Caki2 (cell line): ENCODE measurements at places on chromosomes 1 and 21. TPM values are rescaled to one million over a fixed set of nuclear protein-coding genes. Genes with fewer than 3 reads are reported as not detected.

ANXA9 gene
- 1.2 and 1.3 TPM in 2 replicates for total RNA-seq

DNA sequence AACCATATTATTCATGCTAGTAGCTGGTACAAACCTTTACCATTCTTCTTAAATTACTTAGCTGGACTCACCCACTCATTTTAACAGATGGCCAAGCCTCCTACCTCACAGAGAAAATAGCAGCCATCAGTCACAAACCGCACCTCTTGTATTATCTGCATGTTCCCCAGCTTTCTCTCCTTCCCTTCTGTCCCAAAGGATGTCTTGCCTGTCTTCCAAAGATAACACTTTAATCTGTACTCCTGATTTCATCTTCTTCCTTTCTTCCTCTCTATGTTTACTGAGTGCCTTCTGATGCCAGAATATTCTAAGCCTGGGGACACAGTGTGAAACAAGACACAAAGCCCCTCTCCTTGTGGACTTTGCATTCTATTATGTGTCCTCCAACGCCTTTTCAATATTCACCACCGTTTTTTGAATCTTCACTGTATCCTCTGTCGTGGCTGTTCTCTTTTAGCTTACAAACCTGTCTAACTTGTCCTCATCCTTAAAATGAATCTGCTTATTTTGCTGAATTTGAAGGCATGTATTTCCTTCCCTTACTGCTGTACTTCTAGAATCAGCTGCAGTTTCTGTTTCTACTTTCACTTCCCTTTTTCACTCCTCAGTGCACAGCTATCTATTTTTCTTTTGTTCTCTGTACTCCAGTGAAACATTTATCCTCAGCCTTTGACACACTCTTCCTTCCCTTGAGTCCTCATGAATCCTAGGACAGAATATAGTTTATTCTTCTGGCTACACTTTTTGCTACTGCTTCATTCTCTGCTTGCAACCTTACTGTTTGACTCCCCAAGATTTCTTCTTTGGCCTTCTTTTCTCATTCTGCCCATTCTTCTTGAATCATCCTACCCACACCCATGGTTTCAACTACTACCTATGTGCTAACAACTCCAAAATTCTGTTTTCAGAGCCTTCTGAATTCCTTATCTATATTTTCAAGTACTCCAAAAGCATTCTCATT lies 216.9 kb upstream of the SAMSN1 start:
- DNase-seq, result no peak

GRCh38 chr1:32337855-32338636 lies 2.0 kb upstream of the MARCKSL1 start:
- DNase-seq, result no peak

DNA sequence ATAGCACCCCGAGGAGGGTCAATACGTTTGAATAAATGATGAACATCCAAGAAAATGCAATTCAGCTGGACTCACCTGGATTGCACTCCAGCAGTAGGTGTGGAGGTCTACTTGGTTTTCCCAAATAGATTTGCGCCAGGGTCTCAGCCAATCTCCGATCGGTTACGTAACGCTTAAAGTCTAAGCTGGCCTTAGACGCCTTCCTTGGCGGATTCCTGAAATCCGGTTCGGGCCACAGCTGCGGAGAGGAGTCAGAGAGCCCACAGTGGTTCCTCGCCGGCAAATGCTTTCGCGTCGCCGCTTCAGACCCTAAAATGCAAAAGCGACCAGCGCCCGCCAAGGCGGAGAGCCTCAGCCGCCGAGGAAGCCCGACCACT lies 322 bp downstream of the TFB2M start:
- DNase-seq, result no peak

STPG1 gene
- total RNA-seq, result 7.7 and 9.3 TPM in 2 replicates

DNA sequence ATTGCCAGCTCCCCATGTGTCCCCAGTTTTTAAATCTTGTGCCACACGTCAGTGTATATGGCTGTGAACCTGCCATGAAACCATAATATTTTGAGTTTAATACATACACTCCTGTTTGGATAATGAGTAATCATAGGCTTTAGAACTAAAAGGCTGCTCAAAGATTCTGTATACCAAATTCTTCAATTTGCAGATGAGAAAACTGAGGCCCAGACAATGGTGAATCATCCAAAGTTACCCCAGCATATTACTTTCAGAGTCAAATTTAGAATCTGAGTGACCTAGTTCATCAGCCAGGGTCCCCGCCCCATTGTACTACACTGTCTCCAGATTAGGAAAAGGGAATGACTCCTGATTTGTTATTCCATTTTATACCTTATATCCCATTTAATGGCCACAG lies 224.6 kb downstream of the FGGY start:
- no peak for DNase-seq

SPRR2A gene
- total RNA-seq, result not detected in 2 replicates

- DNase-seq, result no peak
Measured at GRCh38 chr21:45261093-45261492, 26.6 kb downstream of the POFUT2 start.

DNA sequence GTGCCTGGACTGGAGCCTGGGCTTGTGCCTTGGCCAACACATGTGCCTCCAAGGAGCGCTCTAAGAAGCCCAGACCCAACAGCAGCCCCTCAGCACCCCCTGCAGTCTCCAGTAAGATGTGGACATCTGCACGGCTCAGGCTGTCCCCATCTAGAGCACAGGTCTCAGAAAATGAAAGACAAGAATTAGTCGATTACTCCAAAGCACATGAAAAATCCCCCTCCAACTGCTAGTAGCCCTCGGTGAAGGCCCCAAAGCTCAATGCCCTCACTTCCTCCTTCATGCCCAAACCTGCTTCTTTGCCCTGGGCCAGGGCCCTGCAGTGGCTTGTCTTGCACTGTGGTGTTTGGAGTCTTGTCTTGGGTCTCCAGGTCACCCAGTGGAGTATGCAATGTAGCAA lies 21.9 kb upstream of the ERO1B start:
- DNase-seq, result no peak

FCMR gene
- not detected in 2 replicates for total RNA-seq

- DNase-seq, result peak; percentile 58
Measured at GRCh38 chr1:183039985-183040447, 16.8 kb downstream of the LAMC1 start.

DNA sequence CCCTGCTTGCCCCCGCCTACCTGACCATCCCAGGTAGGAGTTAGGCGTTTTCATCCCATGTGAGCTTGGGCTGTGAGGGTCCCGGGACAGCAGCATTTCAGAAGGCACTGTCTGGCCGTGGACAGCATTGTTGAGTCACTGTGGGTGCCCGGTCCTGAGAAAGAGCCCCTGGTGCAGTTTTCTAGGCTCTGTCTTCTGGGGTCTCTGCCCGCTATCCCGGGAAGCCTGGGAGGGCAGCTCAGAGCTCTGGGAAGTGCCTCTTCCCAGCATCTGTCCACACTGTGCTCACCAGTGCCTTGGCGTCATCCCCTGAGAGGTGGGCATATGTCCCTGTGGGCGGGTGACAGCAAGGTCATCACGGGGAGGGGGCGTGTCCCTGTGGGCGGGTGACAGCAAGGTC lies 11.4 kb upstream of the ZNF669 start:
- no peak for DNase-seq

DNA sequence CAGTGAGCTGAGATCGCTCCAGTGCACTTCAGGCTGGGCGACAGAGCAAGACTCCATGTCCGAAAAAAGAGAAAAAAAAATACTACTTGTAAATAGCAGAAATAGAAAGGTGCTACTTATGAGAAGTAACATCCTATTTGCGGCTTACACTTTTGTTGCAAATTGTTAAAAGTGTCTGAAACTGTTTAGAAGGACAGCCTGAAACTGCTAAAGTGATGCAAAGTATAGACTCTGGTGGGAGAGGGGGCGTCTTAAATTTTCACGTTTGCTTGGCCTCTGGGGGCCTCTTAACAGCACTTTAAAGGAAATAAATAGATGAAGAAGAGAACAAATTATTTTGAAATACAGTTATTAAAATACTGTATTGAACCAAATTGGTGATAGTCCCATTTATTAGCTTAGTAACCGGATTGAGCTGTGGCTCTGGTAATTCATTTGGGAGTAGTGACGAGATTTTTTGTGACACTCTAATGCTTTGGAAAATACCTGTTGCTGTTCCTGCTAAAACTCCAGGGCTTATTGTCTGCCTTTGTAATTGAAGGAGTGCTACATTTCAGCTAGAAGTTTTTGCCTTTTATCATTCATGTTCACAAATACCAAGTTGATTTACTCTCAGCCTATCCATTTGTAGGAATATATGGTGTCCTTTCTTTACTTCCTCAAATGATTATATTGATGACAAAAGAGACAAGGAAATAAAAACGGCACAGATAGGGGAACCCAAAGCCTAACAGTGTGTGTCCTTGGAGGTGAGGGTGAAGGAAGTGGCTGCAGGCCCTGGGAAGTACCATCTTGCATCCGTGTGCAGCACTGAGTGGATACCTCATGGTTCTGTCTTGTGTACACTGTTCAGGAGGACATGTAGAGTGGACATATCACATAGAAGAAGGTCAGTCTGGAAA lies 6.2 kb downstream of the PKNOX1 start:
- no peak for DNase-seq

DNA sequence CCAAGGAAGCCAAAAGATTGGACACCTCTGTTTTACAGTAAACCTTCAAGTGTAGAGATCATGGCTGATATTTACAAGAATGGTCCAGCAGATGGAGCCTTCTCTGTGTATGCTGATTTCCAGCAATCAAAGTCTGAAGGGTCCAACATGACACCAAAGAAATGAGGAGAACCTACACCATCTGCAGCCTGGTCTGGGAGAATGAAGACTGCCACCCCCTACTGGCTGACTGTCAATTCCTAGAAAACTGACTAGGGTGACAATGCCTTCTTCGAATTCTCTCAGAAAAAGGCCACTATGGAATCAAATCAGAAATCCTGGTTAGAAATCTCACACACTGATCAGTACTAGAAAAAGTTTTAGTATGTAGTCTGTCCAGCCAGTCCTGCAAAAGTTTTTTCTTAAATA lies 83.3 kb downstream of the CDC42BPA start:
- DNase-seq, result peak; percentile 43

DNA sequence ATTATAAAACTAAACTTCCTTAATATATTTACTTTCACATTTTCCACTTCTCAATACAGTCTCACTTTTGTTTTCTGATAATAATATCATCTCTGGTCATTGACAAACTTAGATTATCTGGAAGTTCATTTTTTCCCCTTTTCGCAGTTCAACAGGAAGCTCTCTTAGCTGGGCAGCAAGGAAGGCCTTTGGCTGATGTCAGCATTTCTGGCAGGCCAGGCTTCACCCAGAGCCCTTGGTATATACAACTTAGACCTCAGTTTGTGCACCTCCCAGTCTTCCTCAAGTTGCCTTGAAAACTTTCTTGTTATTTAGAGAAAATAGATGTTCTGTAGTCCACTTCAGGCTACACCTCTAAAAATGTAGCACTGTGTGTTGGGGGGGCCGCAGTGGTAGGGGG lies 1103.6 kb downstream of the AMY1C start:
- no peak for DNase-seq
